ENCODE measurements at places on chromosomes 6 and 20.

- no peak for DNase-seq
These were observed 41.9 kb upstream of the FERMT1 start for GRCh38 chr20:6164421-6165341.

DNA sequence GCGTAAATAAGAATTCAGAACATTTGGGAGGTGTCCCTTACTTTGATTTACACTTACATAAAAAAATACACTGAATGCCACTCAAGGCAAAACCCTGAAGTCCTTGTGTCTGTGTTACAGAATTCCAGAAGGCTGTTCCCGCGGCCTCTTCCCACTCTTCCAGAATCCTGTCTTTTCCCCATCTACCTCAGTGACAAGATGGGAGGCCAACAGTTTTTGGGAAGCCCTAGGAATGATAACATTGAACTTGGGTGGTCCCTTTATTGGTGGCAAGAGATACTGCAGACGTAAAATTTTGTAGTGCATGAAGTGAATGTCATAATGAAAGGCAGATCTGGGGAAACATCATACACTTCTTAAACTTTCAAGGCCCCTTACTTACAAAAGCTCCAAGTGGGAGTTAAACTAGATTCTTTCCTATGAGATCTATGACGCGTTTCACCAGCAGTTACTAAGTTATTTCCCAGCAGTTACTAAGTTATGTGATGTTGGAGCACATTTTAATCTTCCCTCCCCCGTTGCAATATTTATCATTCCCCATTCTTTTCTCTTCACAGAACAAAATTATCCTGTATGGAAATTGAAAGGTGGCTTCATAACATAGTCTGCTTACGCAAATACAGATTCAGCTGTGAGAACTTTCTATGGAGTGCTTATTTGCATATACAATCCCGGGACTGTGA is 79.5 kb downstream of the BCAS1 start:
- no peak for DNase-seq

DNA sequence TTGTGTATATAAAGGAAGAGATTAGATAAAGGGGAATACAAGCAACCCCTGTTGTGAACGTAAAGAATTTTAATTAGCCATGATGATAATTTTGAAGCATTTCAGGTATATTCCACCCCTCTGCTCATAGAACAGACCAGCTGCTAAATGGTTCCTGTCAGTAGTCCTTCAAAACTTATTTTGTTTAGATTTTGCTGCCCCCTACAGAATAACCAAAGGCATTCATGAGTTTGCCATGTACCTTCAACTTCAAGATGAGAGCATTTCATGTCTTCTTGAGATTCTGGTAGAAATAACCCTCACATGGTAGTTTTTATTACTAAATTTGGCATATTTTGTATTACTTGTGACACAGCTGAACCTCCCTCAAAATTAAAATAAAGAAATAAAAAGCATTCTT is 1586.7 kb downstream of the HACE1 start:
- no peak for DNase-seq

DNA sequence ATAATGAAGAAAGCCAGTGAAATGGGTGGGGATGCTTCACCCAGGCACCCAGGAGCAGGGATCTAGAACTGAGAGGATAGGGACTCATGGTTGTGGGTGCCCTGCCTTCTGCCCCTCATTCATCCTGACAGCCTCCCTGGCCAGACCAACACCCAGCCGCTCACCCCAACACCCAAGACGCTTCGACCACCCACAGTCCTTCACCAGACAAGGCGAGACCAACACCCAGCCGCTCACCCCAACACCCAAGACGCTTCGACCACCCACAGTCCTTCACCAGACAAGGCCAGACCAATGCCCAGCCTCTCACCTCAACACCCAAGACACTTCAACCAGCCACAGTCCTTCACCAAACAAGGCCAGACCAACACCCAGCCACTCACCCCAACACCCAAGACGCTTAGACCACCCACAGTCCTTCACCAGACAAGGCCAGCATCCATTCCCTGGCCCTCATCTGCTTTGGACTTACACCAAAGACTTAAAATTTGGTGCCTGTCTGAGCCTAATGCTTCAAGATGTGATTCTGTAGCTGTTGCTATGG is 131.5 kb downstream of the ANKRD60 start:
- DNase-seq = no peak

Measured in fibroblast of the conjunctiva (primary cell).